NCI-H82 (cell line): ENCODE measurements at places on chromosomes 7 and 10.

- DNase-seq: no peak
Observed at GRCh38 chr7:738723-739454, 11.8 kb upstream of the PRKAR1B start.

DNA sequence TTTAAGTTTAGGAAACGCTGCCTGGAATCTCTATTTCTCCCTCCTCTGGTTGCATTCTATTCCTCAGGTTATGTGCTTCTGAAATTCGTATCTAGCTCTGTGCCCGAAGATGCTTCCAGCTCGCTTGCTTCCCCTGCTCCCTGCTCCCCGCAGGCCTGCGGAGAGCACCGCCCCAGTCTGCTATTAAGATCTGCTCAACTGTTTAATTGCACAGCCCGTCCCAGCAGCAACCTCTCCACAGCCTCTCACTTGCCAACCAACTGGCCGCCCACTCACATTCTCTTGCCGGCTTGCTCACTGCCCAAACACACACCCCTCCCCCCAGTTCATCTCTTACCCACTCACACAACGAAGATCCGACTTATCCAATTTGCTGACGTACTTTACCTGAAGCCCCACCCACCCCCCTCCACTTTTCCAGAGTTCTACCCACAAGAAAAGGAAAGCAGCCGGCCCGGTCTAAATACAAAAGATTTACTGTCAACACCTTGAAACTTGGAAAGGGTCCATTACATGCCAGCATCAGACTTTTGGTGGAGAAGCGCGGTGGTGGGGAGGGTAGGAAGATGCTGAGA lies 167.3 kb upstream of the KLF14 start:
- peak; percentile 81 for DNase-seq

DNA sequence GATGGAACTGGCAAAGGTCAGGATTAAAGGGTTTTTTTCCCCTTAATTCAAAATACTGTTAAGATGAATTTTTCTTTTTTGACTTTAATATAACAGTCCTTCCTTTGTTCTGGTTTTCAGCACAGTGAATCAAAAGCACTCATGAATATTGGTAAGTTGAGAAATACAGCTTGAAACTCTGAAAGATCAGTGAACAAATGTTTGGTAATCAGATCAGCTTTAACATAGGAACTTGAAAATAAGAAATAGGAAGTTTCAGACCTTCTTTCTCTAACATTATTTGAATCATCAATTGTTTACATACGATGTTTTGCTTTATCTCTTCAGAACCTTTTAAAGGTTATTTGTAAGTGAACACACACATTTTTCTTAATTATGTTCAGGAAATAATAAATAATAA lies 90.5 kb downstream of the SGMS1 start:
- DNase-seq: no peak

DNA sequence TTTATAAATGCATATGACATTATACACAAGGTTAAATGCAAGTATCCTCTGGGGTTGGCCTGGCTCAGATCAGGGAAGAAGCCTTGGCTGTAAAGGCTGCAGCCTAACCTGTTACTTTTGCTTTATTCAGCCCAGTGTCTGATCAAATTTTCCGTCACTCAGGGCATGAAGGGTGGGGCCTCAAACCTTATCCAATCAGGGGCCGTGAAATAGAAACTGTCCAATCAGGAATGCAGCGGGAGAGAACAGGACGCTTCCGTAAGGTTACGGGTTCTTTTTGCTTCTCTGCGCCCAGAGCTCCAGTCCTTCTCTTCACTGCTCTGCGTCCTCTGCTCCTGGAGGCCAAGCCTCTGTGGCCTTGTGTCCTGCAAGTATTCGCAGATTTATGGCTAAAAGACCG lies at the start of gene ZNF716:
TSS of gene ZNF716 (plus strand) at position 274 of the 400 bp plus-strand sequence. CDS start at position 386, 112 bp downstream.
- DNase-seq: peak; percentile 2

DNA sequence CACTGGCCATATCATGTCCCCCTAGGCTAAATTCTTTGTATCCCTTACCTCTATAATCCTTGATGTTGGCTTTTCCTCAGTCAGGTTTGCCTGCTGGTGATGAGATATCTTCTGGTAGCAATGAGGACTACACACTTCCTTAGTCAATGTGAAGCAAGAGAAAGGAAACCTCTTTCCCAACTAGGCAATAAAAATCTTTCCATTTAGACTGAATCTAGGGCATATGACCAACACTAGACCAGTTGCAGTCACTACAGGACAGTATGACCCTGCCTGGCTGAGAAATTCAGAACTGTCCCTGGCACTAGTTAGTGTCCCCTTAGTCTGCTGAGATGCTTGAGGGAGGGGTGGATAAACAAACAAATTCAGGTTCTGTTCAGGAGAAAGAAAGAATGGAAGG lies 142.6 kb downstream of the RNLS start:
- no peak for DNase-seq

DNA sequence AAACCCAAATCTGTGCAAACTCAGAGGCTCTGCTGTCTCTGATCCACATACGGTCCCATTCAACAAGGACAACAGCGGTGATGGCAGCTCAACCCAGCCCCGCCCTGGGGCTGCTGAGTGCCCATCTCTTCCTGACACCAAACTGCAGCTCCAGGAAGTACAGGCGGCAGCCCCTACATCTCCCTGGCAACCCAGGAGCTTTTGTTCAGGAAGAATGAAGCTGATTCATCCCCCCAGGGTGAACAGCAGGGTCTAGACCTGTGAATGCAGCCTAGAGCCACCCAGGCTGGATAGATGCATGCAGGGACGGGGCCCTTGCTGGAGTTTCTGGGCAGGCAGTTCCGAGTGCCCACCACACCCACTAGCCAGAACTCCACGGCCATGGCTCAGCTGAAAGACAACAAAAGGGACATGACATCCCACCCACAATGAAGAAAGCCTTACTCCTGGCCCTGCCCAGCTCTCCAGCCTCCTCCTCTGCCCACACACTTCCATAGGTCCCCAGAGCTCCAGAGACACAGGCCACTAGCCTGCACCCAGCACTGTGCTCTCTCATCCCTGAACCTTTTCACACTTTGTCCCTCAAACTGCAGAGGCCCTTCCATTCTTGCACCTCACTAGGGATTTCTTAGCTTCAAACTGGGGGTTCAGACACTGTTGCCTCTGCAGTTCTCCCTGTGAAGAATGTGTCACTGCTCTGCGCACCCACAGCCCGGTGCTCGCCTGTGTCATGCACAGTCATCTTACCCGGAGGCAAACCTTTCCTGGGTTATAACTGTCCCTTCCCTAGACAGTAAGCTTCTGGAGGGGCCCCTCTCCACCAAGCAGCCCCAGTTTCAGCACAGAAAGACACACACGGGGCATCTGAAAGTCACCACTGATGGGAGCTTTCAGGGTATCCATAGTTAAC lies 99.1 kb downstream of the GRID1 start:
- DNase-seq: no peak

GRCh38 chr7:73613954-73614735 lies 10.2 kb downstream of the MLXIPL start:
- DNase-seq: no peak

DNA sequence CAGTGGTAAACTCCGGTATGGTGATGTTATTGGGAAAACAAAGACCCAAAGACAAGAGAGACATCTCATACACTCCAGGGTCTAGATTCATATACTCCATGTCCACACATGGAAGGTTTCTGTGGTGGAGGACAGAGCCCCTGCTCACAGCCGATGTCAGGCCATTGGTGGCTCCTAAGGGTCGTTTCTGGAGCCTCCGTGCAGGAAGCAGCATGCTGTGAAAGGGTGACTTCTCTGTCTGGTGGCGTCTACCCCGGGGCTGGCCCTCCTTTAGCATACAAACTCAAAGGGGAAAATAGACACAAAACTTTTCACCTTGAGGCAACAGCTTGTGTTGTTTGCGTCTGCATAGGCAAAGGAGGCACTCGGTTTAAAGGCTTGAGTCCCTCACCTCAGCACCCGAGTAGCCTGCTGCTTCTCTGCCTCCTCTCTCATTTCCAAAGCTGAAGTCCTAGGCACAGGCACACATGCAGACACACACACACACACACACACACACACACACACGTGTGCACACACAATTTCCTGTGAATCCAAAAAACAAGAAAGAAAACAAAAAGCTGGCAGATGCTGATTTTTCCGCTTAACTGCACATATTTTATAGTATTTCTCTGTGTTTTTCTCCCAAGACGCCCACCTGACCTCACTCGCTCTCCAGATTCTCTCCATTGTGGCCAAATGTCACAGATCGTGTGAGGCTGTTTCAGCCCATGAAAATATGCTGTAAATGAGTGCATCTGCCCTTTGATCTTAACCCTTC lies 601.4 kb upstream of the MGMT start:
- DNase-seq: no peak

- DNase-seq: no peak
Observed at GRCh38 chr10:28812384-28813372, 135.4 kb downstream of the BAMBI start.

GRCh38 chr10:59362959-59363381 lies 621 bp upstream of the FAM13C start:
- DNase-seq: peak; percentile 79

GRCh38 chr7:12199363-12199762 lies 11.7 kb upstream of the TMEM106B start:
- DNase-seq: no peak

DNA sequence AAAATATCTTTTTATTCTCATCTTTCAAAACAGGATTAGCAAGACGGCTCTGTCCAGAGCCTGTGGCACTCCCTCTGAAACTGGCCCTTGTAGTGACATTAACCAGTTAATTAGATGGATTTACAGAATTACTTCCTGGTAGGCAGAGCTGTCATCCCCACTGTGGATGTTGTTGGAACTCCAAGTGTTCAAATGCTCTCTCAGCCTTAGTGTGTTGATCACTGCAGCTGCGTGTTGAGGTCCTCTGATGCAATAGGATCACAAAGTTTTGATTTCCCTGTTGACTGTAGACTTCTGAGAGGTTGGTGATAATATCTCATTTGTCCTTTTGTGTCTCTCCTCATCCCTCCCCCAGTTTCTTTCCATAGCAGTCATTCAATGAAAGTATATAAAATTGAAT lies 117.3 kb upstream of the CDK6 start:
- DNase-seq: peak; percentile 50

DNA sequence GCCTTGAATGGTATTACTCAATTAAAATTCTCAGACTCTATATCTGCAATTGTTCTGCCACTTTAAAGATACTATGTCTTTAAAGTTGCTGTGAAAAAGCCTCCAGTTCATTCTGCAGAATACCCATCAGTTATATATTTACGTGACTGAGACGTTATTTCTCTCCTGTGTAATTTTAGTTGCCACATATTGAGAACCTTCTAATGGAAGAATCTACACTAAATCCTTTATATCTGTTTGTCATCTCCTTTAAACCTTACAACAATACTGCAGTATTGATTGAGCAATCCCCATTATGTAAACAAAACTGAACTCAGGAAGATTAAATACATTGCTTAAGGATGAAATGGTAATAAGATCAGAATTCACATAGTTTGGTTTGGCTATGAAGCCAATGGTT lies 30.0 kb downstream of the GPR141 start:
- DNase-seq: no peak

GRCh38 chr7:30140456-30140855 lies 5.7 kb downstream of the MTURN start:
- DNase-seq: no peak

- no peak for DNase-seq
Observed at GRCh38 chr7:129801882-129802281, 150.9 kb downstream of the UBE2H start.

DNA sequence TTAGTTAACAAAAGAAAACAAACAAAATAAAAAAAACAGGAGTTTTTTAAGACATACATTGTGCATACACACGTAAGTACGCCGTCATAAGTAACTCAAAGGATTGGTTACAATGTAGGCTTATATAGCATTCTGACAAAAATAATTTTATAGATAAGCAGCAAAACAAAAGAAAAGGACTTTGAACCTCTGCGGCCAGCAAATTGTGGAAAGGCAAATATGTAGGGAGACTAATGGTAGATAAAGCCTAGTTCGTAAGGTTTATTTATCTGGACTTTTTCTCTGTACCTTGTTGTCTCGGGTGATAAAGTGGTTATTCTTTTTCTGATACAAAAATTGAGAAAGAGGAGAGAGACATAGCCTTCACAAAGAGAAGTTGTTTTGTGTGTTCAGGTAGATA lies 891.9 kb downstream of the CNTNAP2 start:
- no peak for DNase-seq

DNA sequence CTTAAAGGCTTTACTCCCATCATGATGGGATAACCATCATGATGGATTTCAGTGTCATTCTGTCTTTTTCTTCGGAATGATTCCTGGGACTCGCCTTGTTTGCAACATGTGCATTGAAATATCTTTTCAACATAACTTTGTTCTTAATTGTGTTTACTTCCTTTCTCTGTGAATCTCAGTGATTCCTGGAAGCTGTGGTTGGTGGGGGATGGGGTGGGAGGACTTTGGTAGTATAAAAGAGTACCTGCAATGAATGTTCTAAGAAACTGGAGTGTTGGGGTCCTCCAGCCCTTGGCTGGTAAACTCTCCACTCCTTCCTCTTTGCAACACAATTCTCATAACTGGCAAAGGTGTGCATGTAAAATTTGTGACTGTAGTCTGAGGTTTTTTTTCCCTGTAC lies 11.5 kb upstream of the SH2D4B start:
- DNase-seq: no peak
